Right ventricle myocardium superior (tissue), 1 donor: ENCODE measurements at places on chromosomes 12 and 14. TPM values are rescaled to one million over a fixed set of nuclear protein-coding genes. Genes with fewer than 3 reads are reported as not detected.

GRCh38 chr14:60328583-60328982 lies 79.6 kb downstream of the PPM1A start:
- DNase-seq = no peak

- DNase-seq = no peak
Measured at GRCh38 chr12:43826681-43827080, 9.2 kb upstream of the TMEM117 start.

GRCh38 chr12:104656921-104657320 lies 200.2 kb downstream of the CHST11 start:
- peak; percentile 46 for DNase-seq

- DNase-seq = no peak
Measured at GRCh38 chr14:69716478-69717187, 50.3 kb upstream of the SRSF5 start.

GRCh38 chr12:127885954-127886750 lies 380.8 kb upstream of the TMEM132C start:
- no peak for DNase-seq

GRCh38 chr14:35480119-35480769 lies 53.7 kb upstream of the INSM2 start:
- DNase-seq = no peak

GRCh38 chr14:27750114-27750513 lies 1016.5 kb upstream of the FOXG1 start:
- DNase-seq = no peak

GRCh38 chr14:68621400-68622365 lies 171.2 kb downstream of the ZFP36L1 start:
- DNase-seq = peak; percentile 74

GRCh38 chr14:55200651-55201050 lies 9.3 kb upstream of the DLGAP5 start:
- no peak for DNase-seq

DNA sequence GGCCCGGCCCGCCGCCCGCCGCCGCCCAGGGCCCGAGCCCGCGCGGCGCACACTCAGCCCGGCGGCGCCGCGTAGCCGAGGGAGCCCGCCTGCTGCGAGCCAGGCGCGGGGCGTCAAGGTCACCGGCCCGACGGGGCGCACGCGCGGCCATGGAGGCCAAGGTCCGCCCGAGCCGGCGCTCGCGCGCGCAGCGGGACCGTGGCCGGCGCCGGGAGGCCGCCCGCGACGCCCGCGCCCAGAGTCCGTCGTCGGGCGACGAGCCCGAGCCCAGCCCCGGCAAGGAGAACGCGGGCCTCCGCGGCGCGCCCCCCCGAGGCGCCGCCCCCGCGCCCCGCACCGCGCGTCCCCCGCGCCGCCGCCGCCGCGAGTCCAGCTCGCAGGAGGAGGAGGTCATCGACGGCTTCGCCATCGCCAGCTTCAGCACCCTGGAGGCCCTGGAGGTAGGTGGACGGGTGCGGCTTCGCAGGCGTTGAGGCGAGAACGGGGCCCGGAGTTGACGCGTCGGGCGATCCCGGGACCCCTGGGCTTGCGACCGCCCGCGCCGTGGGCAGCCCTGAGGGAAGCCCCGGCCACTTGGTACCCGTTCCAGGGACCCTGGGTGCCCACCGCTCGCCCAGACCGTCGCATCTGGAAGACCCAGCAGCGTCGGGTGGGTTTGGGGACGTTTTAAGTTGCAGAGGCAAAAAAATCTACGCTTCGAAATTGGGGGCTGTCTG lies 629 bp downstream of the FBRSL1 start:
- no peak for DNase-seq

Gene SLC10A1
- total RNA-seq = not detected

Gene VRK1
- 4.7 TPM for total RNA-seq

Gene TCL1B
- not detected for total RNA-seq

Gene CACNA1C
- total RNA-seq = 151 TPM
